ENCODE measurements at places on chromosomes 2 and 18.

GRCh38 chr18:61694236-61694635 is 198.6 kb downstream of the RNF152 start:
- DNase-seq, result no peak

GRCh38 chr2:159030674-159031380 is 62.4 kb downstream of the TANC1 start:
- no peak for DNase-seq

- no peak for DNase-seq
Observed at GRCh38 chr2:24410976-24411375, 50.6 kb upstream of the ITSN2 start.

GRCh38 chr2:15074751-15075700 is 442.5 kb downstream of the LRATD1 start:
- DNase-seq, result no peak

DNA sequence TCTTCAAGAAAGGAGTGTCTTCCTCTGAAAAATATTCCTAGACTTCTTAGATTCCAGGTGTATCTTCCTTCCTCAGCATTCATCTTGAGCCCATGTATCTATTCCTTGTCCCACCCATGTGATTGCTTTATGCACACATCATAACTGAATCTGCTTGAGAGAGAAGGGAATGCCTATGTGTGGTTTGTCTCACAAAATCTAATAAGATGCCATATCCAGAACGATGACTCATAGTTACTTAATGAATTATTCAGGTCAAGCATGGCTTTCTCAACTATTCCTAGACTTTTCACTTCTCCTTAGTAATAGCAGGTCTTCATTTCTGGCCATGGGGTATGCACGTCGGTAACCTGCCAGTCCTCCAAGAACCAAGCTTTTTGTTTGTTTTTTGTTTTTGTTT is 121.8 kb downstream of the SETBP1 start:
- DNase-seq, result no peak

DNA sequence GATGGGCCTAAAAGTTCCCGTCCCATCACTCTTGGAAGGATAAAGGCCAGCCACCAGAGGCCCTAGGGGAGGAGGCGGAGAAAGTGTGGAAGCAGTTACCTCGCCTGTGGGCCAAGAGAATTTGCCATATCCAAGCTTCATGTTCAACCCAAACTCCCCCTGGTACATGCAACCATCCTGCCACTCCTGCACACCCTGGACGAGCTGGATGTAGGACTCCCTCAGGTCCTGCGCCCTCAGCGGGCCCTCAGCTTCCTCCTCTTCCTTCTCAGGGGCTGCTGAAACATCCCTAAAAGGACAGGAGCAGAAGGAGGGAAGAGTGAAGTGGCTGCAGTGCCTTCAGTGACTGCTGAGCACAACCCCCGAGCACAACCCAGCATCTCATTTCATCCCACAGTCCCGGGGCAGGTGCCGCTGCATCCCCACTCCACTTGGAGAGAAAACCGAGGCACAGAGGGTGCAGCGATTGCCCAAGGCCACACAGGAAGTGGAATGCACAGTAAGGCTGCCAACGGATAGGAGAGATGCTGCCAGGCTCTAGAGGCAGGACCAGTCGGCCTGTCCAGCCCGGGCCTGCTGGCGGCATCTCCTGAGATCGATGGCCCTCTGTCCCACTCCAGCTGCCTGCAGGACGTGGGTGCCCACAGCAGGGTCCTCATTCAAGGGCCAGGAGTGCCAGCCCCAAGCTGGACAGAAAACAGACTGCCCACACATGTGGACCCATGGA is 2.9 kb downstream of the ANKMY1 start:
- no peak for DNase-seq

DNA sequence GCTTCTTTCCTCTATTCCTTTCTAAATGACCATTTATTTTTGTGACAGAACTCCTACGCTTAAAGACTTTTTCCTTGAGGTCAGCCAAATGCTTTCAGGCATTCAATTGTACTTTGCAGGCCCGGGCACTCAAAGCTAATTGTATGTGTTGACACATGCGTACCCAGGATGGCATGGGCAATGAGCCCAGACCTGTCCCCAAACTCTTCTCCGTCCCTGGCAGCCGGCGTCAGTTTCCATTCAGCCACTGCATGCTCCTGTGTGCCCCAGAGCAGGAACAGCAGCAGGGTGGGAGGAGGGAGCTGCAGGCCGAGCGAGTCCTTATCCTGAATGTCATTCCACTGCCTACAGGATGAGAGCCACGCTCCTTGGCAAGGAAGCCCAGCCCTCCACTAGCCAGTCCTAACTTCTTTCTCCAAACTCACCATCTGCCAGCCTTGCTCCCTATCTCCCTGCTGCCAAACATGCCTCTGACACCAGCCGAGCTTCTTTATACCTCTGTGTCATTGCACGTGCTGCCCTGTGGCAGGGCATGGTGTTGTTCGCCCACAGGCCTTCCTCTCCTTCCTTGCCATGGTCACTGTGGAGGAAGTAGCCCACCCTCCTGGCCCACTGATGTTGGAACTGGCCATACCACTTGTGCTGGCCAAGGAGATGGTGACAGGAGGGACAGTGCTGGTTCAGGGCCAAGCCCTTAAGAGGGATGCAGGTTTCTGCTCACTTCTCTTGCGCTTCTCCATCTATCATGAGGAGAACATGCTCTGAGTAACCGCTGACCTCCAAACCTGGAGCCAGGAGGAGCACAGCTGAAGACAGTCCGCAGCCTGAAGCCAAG is 116.9 kb upstream of the FHL2 start:
- DNase-seq, result no peak

- no peak for DNase-seq
Observed at GRCh38 chr18:21321711-21322110, 79.7 kb downstream of the GREB1L start.

DNA sequence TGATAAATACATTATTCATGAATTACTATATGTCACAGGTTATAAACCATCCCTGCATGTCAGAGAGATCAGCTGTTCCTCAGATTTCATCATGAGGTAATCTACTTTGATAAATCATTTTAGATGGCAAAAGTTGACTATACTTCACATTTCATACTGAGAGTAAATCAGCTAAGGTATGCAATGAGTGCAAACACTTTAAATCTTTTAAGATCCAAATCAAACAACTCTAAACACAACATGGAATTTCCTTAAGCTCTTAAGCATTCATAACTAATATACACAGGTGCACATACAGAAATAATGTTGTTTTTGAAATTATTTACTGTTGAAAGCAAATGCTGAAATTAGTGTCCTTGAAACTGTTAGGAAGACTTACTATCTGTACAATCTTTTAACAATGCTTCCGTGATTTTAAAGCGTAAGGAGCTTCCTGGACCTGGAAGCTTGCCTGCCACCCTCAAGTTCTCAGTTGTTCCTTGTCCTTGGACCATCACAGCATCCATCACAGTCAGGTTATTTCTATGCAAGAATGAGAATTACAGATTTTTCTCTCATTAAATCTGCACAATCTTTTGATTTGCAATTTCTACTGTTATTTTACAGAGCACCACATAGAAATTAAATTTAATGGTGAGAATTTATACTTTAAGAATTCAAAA is 83.2 kb downstream of the ZAP70 start:
- DNase-seq, result no peak

DNA sequence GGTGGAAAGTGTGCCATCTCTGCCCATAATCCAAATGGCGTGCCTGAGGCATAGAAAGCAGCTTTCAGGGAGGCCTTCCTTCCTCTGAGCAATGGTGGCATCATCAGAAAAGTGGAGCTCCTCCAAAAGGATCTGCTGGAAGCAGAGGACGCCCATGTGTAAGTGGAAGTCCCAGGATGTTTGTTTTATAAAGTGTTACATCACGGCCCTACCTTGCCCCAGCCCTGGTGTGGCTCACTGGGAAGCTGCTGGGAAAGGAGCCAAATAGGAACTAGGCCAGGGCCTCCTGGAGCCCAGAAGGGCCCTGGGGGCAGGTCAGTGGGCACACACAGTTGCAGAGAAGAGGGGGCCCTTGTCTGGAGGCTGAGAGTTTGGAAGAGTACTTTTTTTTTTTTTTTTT is 4.2 kb upstream of the ODC1 start:
- DNase-seq, result no peak

DNA sequence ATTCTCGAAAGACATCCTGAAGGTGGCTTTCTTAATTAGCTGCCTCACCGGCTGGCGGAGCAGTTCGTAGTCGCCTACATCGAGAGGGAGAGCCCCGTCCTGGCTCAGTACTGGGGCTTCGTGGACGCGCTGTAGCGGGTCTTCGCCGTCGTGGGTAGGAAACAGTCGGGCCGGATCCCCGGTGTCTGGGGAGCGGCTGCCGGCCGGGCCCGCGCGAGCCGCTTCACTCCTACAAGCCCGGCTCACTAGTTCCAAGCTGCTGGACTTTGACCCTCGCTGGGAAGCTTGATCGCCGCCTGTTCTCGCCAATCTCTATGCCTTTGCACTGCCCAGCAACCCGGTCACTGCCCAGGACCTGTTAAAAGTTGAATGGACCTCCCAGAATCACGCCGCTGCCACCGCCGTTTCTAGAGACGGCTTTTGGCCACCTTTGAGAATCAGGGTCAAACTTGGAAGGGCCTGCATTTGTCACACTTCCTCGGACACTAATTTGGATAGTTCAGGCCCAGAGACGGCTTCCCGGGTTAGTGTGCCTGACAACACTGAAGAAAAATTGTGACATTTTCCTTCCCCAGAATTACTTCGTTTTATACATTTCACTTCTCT is 41.4 kb upstream of the AKAIN1 start:
- peak; percentile 49 for DNase-seq

Measured in stimulated activated CD4-positive, alpha-beta T cell treated with anti-CD3 and anti-CD28 coated beads, Interleukin-2, amount 100 ng/mL, for 24 hours (primary cell).